Naive thymus-derived CD8-positive, alpha-beta T cell (primary cell): ENCODE measurements at places on chromosomes 1 and 21. TPM values are rescaled to one million over a fixed set of nuclear protein-coding genes. Genes with fewer than 3 reads are reported as not detected.

The GFI1 gene
- 18.2 TPM for total RNA-seq

The CD1E gene
- not detected for total RNA-seq

The LCE1A gene
- total RNA-seq: not detected

The HRNR gene
- total RNA-seq: 0.10 TPM

The SPRR1A gene
- not detected for total RNA-seq

The PEF1 gene
- 36.3 TPM for total RNA-seq

The PGLYRP4 gene
- not detected for total RNA-seq

- H3K36me3 ChIP-seq: no peaks in the 10 kb centered on the region
- no peak for DNase-seq
- H3K4me1 ChIP-seq: peaks cover 38% of the 10 kb centered on the region
- no peak overlapping the region for H3K4me3 ChIP-seq
- H3K27ac ChIP-seq: no peak overlapping the region
Measured at GRCh38 chr1:113881661-113882060, 5.7 kb downstream of the BCL2L15 start.

DNA sequence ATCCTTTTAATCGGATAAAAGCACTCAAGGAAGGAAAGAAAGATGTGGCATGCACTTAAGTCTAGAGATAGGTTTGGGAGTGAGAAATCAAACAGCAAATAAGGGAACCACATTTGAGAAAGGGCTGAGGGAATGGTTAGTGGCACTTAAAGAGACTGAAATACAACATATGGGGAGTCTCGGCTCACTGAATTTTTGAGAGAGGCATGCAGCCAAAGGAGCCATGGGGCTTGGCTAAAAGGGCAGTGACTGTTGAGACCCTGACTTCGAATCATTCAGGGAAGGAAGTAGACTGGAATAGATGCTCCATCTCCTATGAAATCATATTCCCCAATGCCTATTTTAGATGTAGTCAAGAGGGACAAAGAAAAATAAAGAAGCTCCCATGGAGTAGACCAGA, 58.3 kb upstream of the HAO2 start:
- H3K27me3 ChIP-seq: peaks cover 37% of the 10 kb centered on the region
- H3K4me1 ChIP-seq: no peaks in the 10 kb centered on the region
- no peak overlapping the region for H3K4me3 ChIP-seq
- H3K27ac ChIP-seq: no peak overlapping the region

GRCh38 chr1:153946622-153947241, at the start of gene DENND4B:
Gene DENND4B (minus strand): TSS chr1:153946718. CDS start chr1:153944374, 2,344 bp downstream.
- no peaks in the 10 kb centered on the region for H3K27me3 ChIP-seq
- H3K4me3 ChIP-seq: peak within 1 kb of the TSS; percentile 98
- H3K36me3 ChIP-seq: peaks cover 65% of the 10 kb centered on the region
- peak within 1 kb of the TSS; percentile 98 for H3K27ac ChIP-seq
- peak; percentile 46 for DNase-seq

DNA sequence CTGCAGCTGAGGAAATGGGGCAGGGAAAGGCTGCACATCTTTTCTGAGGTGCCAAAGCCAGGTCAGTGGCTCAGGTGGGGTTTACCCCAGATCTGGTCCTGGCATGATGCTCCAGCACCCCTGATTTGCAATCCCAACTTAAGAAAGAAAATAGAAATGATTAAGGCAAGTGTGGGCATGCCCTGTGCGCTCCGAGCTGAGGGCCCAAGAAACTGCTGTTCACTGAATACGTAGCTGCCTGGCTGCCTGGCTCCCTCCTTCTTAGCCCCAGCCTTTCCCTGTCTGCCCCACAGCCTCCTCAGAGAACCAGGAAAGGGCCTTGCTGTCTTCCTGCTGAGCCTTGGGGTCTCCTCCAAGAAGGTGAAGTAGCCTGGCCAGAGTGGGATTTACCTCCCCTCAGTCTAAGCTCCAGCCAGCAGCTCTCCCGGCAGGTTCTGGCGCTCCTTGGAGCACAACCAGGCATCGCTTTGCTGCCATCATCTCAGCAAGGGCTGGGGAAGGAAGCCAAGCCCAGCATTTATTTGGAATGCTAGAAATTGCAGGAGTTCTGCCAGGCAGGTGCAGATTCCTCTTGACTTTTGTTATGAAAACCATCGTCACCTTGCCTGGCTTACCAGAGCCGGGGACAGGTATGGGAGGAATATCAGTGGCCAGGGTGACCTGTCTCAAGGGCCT, 51.3 kb upstream of the SELENON start:
- no peak overlapping the region for H3K4me3 ChIP-seq
- H3K4me1 ChIP-seq: peaks cover 2% of the 10 kb centered on the region
- DNase-seq: no peak
- H3K27ac ChIP-seq: no peak overlapping the region
- no peaks in the 10 kb centered on the region for H3K27me3 ChIP-seq

- H3K27me3 ChIP-seq: no peaks in the 10 kb centered on the region
- no peak overlapping the region for H3K4me3 ChIP-seq
- H3K27ac ChIP-seq: no peak overlapping the region
- DNase-seq: no peak
- H3K4me1 ChIP-seq: no peaks in the 10 kb centered on the region
Measured at GRCh38 chr1:68916221-68916902, 419.5 kb upstream of the DEPDC1 start.

- H3K27me3 ChIP-seq: no peaks in the 10 kb centered on the region
- peaks cover 2% of the 10 kb centered on the region for H3K36me3 ChIP-seq
- H3K27ac ChIP-seq: peak overlapping the region; percentile 48
- DNase-seq: no peak
- H3K4me3 ChIP-seq: peak overlapping the region; percentile 91
- H3K4me1 ChIP-seq: peaks cover 11% of the 10 kb centered on the region
Measured at GRCh38 chr1:156244126-156244525, 2.1 kb downstream of the BGLAP start.

DNA sequence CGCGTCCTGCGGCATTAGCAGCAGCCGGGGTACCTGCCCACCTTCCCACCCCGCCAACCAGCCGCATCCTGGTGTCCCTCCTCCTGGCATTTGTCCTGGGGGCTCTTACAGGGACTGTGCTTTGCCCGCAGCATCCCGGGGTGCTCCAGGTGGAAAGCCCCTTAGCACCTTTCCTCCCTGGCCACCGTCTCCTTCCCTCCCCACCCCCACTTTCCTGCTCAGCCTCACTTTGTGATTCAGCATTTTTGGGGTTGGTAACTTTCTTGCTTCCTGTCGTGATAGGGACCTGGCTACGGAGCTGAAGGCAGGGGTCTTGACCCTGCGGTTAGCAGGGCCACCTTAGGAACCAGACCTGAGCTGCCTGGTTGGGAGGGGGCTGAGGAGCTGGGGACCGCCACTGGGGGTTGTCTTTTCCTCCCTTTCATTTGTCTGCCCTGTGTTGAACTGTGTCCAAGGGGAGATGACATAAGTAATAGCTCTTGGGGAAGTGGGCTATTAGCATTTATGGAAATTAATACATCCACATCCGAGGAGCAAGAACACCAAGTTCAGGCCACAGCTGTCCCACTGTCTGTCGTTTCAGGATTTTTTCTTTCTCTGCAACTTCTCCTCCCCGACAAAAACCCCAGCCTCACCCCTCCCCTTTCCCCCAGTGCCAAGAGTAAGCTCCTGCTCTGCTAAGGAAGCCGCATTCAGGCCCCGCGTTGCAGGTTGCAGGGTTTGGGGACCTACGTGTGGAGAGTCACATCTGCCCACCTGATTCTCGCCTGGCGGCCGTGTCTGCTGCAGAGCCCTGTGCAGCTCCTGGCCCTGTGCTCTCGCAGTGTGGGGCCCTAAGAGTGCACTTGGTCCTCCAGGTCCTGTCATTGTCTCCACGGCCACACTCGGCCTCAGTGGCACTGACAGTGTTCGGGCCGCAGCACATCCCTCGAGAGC, 1.6 kb upstream of the NPHP4 start:
- H3K36me3 ChIP-seq: no peaks in the 10 kb centered on the region
- H3K27ac ChIP-seq: peak overlapping the region; percentile 98
- no peaks in the 10 kb centered on the region for H3K27me3 ChIP-seq
- DNase-seq: no peak
- peak overlapping the region; percentile 99 for H3K4me3 ChIP-seq

DNA sequence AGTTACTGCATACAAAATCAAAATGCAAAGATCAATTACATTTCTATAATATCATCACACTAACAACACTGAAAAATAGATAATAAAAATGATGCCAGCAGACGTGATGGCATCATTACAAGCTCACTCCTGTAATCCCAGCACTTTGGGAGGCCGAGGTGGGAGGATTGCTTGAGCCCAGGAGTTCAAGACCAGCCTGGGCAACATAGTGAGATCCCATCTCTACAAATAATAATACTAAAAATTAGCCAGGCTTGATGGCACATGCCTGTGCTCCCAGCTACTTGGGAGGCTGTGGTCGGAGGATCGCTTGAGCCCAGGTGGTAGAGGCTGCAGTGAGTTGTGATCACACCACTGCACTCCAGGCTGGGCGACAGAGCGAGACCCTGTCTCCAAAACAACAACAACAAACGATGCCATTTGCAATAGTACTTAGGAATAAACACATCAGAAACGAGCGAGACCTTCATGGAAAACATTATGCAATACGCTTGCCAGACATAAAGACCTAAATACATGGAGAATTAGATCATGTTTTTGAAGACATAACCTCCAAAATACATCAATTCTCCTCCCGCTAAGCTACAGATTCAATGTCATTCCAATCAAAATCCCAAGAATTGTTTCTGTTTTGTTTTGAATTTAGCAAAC, 86.6 kb upstream of the ERRFI1 start:
- no peaks in the 10 kb centered on the region for H3K27me3 ChIP-seq
- H3K4me1 ChIP-seq: peaks cover 4% of the 10 kb centered on the region
- no peak for DNase-seq
- no peak overlapping the region for H3K27ac ChIP-seq
- no peak overlapping the region for H3K4me3 ChIP-seq

- peaks cover 31% of the 10 kb centered on the region for H3K27me3 ChIP-seq
- no peak for DNase-seq
- no peak overlapping the region for H3K4me3 ChIP-seq
- H3K4me1 ChIP-seq: peaks cover 6% of the 10 kb centered on the region
- H3K27ac ChIP-seq: no peak overlapping the region
Measured at GRCh38 chr1:87154384-87154783, 174.3 kb upstream of the LMO4 start.

- no peak for DNase-seq
- H3K27ac ChIP-seq: no peak overlapping the region
- peaks cover 6% of the 10 kb centered on the region for H3K36me3 ChIP-seq
- H3K4me1 ChIP-seq: peaks cover 2% of the 10 kb centered on the region
- no peak overlapping the region for H3K4me3 ChIP-seq
- H3K27me3 ChIP-seq: peaks cover 32% of the 10 kb centered on the region
Measured at GRCh38 chr1:229360420-229360819, 17.6 kb upstream of the CCSAP start.

- no peaks in the 10 kb centered on the region for H3K27me3 ChIP-seq
- no peak for DNase-seq
- no peaks in the 10 kb centered on the region for H3K36me3 ChIP-seq
- H3K4me1 ChIP-seq: peaks cover 81% of the 10 kb centered on the region
- no peak overlapping the region for H3K4me3 ChIP-seq
- peak overlapping the region; percentile 50 for H3K27ac ChIP-seq
Measured at GRCh38 chr21:45108034-45108790, 33.8 kb downstream of the ADARB1 start.

- no peak overlapping the region for H3K4me3 ChIP-seq
- no peaks in the 10 kb centered on the region for H3K27me3 ChIP-seq
- H3K36me3 ChIP-seq: no peaks in the 10 kb centered on the region
- H3K27ac ChIP-seq: no peak overlapping the region
- no peak for DNase-seq
Measured at GRCh38 chr1:172288581-172288980, 131.9 kb upstream of the C1orf105 start.

GRCh38 chr1:22892789-22893188, 79.9 kb downstream of the LACTBL1 start:
- H3K4me1 ChIP-seq: no peaks in the 10 kb centered on the region
- no peak for DNase-seq
- peaks cover 19% of the 10 kb centered on the region for H3K27me3 ChIP-seq

GRCh38 chr1:231188072-231188471, 26.2 kb downstream of the TRIM67 start:
- H3K4me3 ChIP-seq: no peak overlapping the region
- H3K4me1 ChIP-seq: no peaks in the 10 kb centered on the region
- no peak for DNase-seq
- H3K36me3 ChIP-seq: no peaks in the 10 kb centered on the region
- no peak overlapping the region for H3K27ac ChIP-seq

GRCh38 chr1:48767975-48768510, 8.6 kb downstream of the BEND5 start:
- no peak overlapping the region for H3K27ac ChIP-seq
- peaks cover 57% of the 10 kb centered on the region for H3K36me3 ChIP-seq
- no peak for DNase-seq
- H3K4me1 ChIP-seq: peaks cover 77% of the 10 kb centered on the region

DNA sequence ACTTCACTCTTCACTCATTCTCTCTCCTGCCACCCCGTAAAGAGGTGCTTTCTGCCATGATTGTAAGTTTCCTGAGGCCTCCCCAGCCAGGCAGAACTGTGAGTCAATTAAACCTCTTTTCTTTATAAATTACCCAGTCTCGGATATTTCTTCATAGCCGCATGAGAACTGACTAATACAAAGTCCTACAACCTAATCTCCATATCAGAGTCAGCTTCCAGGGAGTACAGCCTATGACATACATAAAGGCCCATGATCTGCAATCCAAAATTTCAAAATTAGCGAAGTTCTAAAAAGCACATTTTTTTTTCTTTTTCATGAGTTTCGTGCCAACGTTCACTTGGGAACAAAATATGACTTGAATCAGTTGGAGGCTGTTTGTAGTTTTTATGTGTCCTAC, 256.9 kb upstream of the DUSP10 start:
- peaks cover 1% of the 10 kb centered on the region for H3K4me1 ChIP-seq
- no peak for DNase-seq
- H3K27ac ChIP-seq: no peak overlapping the region

DNA sequence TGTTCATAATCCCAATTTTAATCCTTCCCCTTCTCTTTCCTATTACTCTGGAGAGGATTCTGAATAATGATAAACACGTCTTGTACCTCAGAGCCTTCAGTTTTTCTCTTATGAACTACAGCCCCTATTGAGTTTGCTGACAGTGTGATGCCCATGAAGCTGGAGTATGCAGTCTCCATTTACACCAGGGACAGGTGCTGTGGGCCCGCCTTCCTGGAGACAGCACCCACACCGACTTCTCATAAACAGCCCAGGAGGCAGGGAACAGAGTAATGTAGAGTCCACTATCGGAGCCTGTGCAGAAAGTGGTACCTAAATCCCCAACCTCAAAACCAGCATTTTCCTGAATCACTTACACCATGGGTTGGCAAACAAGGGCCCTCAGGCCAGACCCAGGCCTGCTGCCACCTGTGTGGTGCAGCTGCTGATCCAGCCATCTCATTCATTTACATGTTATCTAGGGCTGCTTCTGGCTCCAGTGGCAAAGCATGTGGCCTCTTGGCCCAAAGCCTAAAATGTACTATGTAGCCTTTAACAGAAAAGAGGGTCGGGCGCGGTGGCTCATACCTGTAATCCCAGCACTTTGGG, 95.1 kb upstream of the KRTAP19-8 start:
- H3K4me3 ChIP-seq: peak overlapping the region; percentile 85
- peaks cover 53% of the 10 kb centered on the region for H3K4me1 ChIP-seq
- H3K27me3 ChIP-seq: no peaks in the 10 kb centered on the region
- no peak for DNase-seq

DNA sequence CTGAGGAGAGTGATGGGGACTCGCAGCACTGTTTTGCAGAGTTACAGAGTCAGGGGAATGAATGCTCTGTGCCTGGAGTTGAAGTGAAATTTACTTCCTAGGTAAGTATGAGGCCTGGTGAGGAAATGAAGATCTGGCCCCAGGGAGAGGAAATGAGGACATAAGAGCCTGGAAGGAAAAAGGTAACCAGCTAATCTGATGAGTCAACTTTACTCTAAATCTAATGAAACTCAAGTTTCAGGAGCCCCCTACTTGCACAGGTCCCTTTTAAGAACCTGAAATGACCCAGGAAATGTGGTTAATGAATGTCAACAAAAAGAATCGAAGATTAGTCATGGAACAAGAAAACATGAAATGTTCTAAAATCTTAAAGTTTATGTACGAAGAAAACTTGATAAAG, 599.0 kb downstream of the AGBL4 start:
- no peaks in the 10 kb centered on the region for H3K36me3 ChIP-seq
- no peaks in the 10 kb centered on the region for H3K27me3 ChIP-seq
- H3K4me3 ChIP-seq: no peak overlapping the region
- no peak overlapping the region for H3K27ac ChIP-seq
- H3K4me1 ChIP-seq: no peaks in the 10 kb centered on the region
- no peak for DNase-seq
